ENCODE measurements at places on chromosomes 3 and 15. TPM values are rescaled to one million over a fixed set of nuclear protein-coding genes. Genes with fewer than 3 reads are reported as not detected.

Gene GPR160
- total RNA-seq, result 4.6 TPM

Gene GADL1
- 3.3 TPM for total RNA-seq

Gene MUC4
- 0.30 TPM for total RNA-seq

Gene IGSF10
- 61.5 TPM for total RNA-seq

Gene UQCC5
- 1.4 TPM for total RNA-seq

Gene A4GNT
- not detected for total RNA-seq

Gene CIDEC
- 29.4 TPM for total RNA-seq

Gene CPNE9
- 0.39 TPM for total RNA-seq

Gene BBS4
- 36.1 TPM for total RNA-seq

Gene MASP1
- total RNA-seq, result 26.5 TPM

Gene MAP6D1
- 1.2 TPM for total RNA-seq

Gene AMT
- 6.7 TPM for total RNA-seq

Gene ABHD17C
- 6.8 TPM for total RNA-seq

Gene DAPK2
- total RNA-seq, result 9.7 TPM

Gene IGSF11
- 1.6 TPM for total RNA-seq

Gene CHDH
- total RNA-seq, result 0.99 TPM

Gene CACNA1D
- total RNA-seq, result 5.6 TPM

Gene MST1R
- 6.3 TPM for total RNA-seq

Gene HHLA2
- total RNA-seq, result not detected

Gene GOLGA6D
- 0.30 TPM for total RNA-seq

Gene FGF12
- 1.4 TPM for total RNA-seq

Gene CDV3
- 90.2 TPM for total RNA-seq

Gene C2CD4A
- not detected for total RNA-seq

Gene SEMA5B
- total RNA-seq, result 8.6 TPM

Gene ECE2
- not detected for total RNA-seq

Gene DOCK3
- total RNA-seq, result 0.89 TPM

Gene EOMES
- 0.49 TPM for total RNA-seq

Gene ZNF639
- 36.9 TPM for total RNA-seq

Gene SCAPER
- total RNA-seq, result 29.2 TPM

Gene ZNF717
- 18.5 TPM for total RNA-seq

Gene HRG
- total RNA-seq, result not detected

Gene GOLGA6L4
- 2.9 TPM for total RNA-seq
